GM13976 (cell line): ENCODE measurements at places on chromosomes 3 and 15.

DNA sequence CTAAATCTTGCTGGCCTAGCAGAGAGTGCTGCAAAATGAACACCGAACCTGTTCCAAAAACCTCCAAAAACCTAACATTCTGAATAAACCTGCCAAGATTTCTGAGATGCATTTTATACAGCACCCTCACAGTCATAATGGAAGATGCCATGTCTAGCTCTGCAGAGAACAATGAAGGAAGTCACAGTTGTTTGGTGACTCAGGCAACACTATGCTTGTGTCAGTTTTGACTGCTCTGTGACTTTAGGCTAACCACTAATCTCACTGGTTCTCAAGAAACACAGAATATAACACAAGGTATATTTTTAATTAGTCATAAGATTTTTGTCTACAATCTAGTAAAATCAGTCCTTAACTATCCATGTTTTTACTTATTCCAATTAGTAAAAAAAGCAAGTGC is 606.6 kb downstream of the TBL1XR1 start:
- DNase-seq: no peak

- no peak for DNase-seq
These were observed 7.1 kb downstream of the SCAMP2 start for GRCh38 chr15:74866090-74866489.

DNA sequence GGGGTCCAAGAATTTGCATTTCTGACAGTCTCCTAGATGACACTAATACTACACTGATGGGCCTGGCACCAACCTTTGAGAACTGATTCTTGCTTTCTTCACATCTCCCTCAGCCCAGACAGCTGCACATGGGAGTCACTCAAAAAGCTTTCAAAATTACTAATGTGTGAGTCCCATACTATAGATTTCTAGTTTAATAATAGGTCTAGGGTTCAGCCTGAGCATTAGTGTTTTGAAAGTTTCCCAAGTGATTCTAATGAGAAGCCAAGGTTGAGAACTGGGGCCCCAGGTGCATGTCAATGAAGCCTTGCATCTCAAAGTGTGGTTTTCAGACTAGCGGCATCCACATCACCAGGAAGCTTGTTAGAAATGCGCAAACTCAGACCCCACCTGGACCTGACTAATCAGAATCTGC is 159.9 kb upstream of the CMC1 start:
- no peak for DNase-seq

DNA sequence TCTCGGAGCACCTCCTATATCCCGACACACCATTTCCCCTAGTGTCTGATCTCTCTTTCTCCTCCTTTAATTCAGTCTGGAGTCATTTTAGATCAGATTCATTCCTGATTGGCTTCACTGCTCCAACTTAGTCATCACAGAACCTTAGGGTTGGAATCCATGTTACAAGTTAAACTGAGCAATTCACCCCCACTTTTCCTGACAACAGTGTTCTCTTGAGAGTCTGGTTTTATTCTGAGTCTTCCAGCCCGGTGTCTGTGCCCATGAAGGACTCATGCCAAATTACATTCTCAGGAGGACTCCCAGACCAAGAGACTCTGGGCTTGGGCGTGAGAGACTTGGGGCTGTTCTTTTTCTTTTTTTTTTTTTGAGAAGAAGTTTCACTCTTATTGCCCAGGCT is 57.5 kb downstream of the LPP start:
- DNase-seq: no peak

- no peak for DNase-seq
These were observed 67.1 kb upstream of the UBE2E2 start for GRCh38 chr3:23136054-23136453.

GRCh38 chr3:79310016-79310415 is 457.8 kb downstream of the ROBO1 start:
- no peak for DNase-seq

GRCh38 chr3:40961104-40961857 is 238.0 kb upstream of the CTNNB1 start:
- peak; percentile 41 for DNase-seq

- no peak for DNase-seq
These were observed 644 bp upstream of the MASP1 start for GRCh38 chr3:187292181-187292580.

DNA sequence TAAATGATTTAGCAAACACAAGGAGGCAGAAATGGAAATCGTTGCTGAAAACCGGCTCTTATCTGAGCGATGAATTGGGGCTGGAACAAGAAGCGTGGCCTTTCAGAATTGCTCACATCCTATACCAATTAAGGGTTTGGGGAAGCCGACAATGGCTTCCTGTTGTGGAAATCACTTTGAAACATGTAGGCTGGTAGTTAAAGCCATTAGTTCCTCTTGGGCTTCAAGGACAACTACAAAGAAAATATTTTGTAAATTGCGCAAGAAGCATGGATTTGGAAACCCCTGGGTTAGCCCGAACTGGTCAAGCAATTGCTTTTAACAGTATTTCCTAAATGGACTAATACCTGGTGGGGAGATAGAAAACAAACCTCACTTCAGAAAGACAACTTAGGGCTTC is 182.4 kb downstream of the ADAMTS9 start:
- no peak for DNase-seq

GRCh38 chr3:27990837-27991236 is 250.6 kb upstream of the CMC1 start:
- DNase-seq: no peak

- no peak for DNase-seq
These were observed 467.4 kb upstream of the BCHE start for GRCh38 chr3:166304584-166304983.

DNA sequence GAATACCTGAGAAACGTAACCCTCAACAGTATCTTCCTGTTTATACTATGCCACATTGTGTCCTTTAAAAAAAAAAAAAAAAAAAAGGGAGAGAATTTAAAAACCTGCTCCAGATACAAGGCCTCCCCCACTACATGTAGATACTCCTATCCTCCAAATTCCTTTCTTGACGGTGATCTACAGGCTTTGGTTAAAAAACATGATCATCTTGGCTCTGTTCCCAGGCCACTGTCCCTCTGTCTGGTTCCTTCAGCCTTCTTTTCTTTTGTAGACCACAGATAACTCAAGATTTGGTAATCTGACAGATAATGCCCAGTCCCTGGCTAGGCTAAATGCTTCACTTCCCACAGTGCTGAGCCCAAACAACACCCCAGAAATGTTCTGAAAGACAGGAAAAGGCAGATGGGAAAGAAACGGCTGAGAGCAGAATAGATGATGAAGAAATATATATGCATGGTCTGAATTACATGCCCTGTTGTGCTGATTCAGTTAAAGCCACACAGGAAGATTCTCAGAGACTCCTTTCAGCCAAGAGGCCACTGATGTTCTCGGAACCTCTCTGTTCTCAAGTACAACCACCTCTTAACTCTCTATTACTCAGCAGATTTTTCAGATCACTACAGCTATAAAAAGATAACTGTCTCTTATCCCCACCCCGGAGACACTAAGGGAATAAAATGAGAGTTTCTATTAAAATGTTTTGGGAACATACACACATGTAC is 48.3 kb downstream of the NPTN start:
- no peak for DNase-seq

- DNase-seq: no peak
These were observed 157.5 kb downstream of the MEGF11 start for GRCh38 chr15:66095871-66096687.

DNA sequence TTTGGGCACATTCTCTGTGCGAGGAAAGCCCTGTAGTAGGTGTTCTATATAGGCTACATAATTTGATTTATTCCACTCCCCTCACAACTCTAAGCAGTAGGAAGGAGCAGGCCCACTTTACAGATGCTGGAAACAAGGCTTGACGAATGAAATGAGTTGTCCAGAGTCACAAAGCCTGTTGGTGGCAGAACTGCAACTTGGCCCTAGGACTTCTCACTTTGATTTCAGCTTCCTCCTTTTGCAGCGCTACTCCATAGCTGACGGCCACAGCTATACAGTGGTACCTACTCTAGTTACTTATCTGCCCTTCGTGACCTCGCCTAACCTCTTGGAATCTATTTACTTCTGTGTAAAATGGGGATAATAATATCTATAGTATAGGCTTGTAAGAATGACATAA is 2.5 kb upstream of the IRAK2 start:
- DNase-seq: no peak

GRCh38 chr15:69064649-69065048 is 50.2 kb downstream of the NOX5 start:
- no peak for DNase-seq

DNA sequence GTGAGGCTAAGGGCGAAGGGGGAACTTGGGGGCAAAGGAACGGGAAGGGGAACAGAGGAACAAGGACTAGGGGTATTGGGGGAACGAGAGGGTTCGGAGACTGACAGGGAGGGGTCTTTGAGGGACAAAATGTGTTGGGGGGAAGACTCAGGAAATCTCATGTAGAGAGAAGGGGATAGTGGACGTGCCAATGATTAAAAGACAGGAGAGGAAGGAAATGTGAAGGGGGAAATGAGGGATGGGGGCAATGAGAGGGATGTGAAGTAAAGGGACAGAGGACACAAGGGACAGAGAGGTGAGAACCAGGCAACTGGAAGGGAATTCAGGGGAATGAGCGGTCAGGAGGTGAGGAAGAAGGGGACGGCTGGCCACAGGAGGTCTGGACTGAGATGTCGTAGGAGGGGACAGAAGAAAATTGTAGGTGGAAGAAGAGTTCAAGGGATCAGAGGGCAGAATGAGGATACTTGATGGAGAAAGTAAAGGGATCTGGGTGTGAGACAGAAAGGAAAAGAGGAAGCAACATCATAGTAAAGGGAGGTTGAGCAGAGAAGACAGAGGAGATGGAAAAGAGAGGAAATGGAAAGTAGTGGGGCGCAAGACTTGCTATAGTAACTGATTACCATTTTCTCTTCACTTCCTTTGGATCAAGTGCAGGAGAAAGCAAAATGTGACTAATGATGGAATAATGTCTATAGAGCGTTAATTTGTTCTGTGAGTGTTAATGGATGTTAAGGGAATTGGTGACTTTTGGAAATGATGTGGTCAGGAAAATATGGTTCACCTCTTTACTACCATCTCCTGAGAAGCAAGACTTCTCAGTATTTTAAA is 749 bp downstream of the RAB8B start:
- DNase-seq: no peak

- DNase-seq: peak; percentile 73
These were observed 1.3 kb downstream of the BHLHE40 start for GRCh38 chr3:4980229-4981203.

- no peak for DNase-seq
These were observed 51.0 kb downstream of the CACNA2D3 start for GRCh38 chr3:54173371-54173770.

DNA sequence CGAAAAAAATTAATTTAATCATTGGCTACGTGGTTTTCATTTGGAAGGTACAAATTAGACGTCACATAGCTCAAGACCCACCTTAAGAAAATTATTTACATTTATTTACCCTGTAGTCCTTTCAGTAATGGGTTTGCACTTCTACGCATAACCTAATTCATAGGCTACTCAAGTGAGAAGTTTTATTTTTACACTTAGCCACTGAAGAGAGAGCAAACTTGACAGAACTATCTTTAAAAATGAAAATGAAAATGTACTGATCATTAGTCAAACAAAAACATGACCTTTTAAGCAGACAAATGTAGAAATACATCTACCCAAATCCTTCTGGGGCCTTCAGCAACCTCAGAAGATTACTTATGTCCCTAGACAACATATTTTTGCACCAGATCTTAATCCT is 269.4 kb upstream of the TTC14 start:
- DNase-seq: no peak

DNA sequence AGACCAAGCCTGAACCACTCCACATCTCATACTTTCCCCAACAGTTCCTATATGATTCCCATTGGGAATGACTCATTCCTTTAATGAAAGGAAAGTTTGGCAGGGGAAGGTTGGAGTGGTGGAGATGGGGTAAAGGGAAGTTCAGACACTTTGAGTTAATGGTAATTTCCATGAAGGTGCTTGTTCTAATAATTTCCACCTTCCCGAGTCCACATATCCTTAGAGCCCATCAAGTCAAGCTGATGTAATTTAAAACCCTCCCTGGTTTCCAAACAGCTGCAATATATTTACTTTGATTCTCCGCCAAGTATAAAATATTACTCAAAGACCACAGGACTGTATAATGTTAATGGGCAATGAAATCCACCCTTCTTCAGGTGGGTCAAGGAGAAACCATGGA is 95.0 kb upstream of the GALNT15 start:
- no peak for DNase-seq

GRCh38 chr15:77097248-77097721 is 26.4 kb upstream of the TSPAN3 start:
- no peak for DNase-seq

- no peak for DNase-seq
These were observed 237.3 kb downstream of the SHOX2 start for GRCh38 chr3:157868946-157869345.

DNA sequence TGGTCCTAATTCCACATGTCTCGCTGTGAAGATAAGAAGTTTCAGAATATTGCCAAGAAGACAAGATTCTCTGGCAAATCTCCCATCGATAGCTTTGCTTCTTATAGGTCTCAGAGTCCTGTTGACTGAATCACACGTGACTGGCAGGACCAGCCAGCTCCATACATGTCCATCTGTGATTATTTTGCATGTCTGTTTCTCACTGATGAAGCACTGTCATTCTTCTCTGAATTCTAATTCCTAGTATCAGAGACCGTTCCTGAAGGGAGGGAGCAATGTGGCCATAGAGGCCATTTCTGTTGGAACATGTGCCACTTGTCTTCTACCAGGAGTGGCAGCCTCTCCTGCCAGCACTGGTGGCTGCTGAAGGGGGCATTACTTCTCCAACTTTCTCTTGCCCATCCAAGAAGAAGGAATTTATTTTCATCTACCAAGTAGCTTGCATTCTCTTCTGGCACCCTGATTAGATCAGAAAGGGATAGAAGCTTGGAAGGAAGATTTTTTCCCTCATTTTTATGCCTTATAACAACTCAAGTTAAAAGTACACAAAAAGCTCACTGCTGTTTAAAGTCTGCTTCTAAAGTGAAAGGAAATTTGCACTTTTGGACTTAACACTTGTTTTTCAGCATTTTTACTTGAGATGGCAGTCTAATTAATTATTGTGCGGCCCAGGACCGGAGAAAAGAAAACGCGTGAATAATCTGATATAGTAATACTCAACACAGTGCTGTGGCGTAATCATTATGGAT is 115.8 kb downstream of the IQCH start:
- no peak for DNase-seq

- DNase-seq: peak; percentile 41
These were observed 45.7 kb downstream of the WDR76 start for GRCh38 chr15:43872416-43873020.

DNA sequence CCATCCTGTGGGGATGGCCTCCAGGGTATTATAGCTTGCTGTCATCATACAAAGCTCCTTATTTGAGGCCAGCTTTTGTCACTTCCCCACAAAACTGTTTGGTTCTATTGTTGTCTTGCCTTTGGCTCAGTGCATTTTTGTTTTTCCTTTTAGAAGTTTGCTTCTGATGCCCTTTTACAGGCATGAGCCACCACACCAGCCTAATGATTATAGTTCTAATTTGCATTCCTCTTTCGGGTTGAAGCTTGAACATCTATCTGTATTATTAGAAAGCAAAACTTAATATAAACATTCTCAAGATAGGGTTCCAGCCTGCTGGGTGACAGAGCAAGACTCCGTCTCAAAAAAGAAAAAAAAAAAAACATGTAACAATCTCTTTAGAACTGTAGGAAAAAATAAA is 39.8 kb downstream of the SMARCC1 start:
- peak; percentile 34 for DNase-seq

GRCh38 chr3:192933779-192934460 is 16.3 kb upstream of the MB21D2 start:
- DNase-seq: no peak
